HuH-7 (cell line): ENCODE measurements at places on chromosomes 16 and 17.

- DNase-seq, result peak; percentile 35
Observed at GRCh38 chr17:57406131-57406980, 150.0 kb downstream of the MSI2 start.

DNA sequence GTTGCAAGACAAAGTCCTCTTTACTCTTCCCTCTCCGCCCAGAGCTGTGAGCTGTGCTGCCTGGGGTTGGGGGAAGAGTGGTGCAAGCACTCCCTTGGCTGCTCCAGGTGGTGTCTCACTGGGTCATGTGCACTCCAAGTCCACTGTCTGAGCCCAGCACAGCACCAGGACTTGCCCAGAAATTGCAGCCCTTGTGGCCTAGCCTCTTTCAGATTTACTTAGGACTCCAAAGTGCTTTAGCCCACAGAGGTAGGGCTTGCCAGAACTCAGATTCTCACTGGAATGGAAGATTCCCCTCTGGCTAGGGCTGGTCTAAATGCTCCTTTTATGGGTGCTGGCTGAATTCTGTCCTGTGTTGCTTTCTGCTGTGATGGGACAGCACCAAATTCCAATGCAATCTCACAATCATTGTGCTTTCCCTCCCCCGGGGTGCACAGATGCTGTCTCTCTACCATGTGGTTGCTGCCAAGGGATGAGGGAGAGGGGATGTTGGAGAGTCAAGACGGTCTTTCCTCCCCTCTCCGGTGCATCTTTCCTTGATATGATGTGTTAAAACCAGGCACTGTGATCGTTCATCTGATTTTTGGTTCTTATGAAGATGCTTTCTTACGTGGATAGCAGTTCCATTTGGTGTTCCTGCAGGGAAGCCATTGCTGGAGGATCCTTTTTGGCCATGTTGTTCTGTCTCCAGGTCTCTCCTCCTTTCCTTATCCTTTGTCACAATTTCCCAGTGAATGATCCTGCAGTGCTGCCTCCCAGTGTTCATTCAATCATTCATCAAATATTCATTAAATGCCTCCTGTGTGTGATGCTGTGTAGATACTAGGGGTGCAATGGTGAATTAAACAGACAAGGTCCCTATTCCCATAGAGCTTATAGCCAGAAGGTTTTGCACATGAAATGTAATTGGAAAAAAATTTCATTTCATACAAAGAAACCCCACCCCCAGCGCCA, 216.3 kb downstream of the SPECC1 start:
- DNase-seq, result no peak

DNA sequence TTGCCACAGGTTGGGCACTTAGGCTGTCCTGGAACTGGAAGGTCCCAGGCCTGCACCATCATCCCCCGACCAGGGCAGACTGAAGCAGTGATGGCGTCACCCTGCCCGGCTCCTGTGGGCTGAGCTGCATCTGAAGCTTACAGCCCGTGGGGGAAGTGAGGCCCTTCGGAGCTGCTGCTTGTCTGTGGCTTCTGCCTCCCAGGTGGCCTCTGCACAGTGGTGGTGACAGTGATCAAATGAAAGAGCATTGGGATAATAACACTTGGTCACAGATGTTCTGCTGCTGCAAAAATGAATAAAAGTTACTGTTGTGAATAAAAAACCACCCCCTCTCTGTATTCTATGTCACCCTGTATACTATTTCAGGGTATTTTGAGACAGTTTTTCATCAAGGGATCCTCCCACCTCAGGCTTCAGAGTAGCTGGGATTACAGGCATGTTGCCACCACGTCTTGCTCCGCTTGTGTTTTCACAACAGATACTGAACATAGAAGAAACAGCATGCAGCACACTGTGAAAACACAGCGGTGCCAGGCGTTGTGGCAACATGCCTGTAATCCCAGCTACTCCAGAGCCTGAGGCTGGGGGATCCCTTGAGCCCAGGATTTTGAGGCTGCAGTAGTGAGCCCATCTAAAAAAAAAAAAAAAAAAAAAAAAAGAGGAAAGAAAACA, 165.0 kb downstream of the LGALS9B start:
- DNase-seq, result no peak

DNA sequence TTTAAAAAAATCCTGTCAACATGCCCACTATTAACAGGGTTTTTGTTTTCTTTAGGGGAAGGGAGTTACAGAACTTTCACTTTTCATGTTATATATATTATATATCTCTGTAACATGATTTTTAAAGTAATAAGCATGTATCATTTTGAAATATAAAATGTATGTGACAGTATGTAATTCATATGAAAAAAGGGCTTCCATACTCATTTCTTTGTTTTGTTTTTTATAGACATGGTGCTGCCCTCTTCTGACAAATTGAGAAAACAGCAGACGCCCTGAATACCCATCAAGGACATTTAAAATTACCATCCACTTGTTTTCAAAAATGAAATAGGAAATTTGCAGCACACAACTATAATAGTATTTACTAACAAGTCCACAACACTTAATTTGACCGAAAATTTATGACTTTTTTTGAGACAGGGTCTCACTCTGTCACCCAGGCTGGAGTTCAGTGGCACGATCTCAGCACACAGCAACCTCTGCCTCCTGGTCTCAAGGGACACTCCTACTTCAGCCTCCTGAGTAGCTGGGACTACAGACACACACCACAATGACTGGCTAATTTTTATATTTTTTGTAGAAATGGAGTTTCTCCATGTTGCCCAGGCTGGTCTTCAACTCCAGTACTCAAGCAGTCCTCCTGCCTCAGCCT, 30.4 kb downstream of the CFDP1 start:
- peak; percentile 31 for DNase-seq

- DNase-seq, result peak; percentile 66
Observed at GRCh38 chr17:954431-955164, 25.0 kb downstream of the NXN start.

DNA sequence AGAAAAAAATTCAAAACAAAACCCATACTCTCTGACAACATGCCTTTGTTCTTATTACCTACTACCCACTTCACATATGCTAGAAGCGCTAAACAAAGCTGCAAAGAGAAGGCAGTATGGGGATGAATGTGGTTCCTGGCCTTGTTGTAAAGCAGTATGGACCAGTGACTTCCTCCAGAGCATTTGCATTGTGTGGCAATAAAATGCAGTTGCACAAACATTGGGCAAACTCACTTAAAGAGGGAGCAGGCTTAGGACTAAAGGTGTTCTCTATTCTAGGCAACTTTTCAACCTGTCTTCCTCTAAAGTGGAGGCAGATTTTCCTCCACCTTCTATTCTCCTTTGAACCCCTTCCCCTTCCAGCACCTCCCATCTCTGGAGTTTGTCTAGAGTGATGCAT, 17.1 kb downstream of the TMIGD1 start:
- DNase-seq, result peak; percentile 45

- no peak for DNase-seq
Observed at GRCh38 chr17:50440172-50440837, 14.3 kb downstream of the ACSF2 start.

DNA sequence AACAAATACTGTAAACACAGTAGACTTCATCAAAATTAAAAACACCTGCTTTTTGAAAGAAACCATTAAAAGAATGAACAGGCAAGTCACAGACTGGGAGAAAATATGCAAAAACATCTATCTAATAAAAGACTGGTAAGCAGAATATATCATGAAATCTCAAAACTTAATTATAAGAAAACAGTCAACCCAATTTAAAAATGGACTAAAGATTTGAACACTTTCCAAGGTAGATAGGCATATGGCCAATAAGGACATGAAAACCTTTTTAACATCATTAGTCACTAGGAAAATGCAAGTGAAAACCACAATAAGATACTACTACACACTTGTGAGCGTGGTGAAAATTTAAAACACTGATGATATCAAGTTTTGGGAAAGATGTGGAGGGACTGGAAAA, 218.7 kb downstream of the CEP112 start:
- no peak for DNase-seq

- no peak for DNase-seq
Observed at GRCh38 chr17:42329025-42329976, 41.0 kb downstream of the STAT5A start.

DNA sequence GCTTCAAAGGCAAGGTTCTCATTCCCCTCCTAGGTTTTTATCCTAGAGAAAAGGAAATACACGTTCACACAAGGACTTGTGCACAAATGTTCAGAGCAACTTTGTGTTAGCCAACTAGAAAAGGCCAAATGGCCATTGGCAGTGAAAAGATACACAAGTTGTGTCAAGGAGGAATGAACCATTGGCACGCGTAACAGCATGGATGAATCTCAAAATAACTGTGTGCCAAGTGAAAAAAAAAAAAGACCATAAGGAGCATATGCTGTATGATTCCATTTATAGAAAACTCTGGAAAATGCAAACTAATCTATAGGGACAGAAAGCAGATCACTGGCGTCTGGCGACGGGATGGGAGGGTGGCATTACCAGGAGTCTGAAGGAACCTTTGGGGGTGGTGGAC, 333.8 kb downstream of the SNX29 start:
- no peak for DNase-seq

DNA sequence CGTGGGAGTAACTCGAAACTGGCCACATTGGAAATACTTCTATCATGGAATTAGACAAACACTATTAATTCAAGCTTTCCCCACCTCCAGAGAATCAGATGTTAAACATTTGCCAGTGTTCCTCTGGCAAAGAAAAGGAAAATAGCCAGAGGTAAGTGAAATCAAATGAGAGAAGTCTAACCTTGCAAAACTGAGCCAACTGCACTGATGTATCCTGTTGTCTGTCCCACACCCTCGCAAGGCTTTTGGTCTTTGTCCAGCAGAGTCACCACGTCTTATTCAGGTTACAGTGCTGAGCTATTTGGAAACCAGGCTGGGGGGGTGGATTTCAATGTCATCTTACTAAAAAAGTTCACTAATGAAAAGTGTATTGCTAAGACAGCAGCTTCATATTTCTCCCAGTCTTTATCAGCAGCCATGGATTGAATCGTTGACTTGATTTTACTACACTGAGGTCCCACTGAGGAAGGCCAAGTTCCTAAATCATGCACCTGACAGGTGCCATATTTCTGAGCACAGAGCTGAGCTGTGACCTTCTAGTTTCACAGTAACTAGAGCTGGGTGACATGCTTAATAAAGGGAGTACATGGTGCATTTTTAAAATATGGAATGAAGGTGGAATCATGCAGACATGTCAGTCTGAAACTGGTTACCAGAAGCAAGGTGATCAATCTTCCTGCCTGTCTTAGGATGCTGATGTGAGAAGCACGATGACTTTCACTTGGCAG, 85.2 kb upstream of the HSBP1 start:
- no peak for DNase-seq

GRCh38 chr16:64540434-64540833, 581.4 kb downstream of the CDH11 start:
- DNase-seq, result no peak

GRCh38 chr16:66926171-66926947, 1.0 kb upstream of the RRAD start:
- DNase-seq, result no peak

DNA sequence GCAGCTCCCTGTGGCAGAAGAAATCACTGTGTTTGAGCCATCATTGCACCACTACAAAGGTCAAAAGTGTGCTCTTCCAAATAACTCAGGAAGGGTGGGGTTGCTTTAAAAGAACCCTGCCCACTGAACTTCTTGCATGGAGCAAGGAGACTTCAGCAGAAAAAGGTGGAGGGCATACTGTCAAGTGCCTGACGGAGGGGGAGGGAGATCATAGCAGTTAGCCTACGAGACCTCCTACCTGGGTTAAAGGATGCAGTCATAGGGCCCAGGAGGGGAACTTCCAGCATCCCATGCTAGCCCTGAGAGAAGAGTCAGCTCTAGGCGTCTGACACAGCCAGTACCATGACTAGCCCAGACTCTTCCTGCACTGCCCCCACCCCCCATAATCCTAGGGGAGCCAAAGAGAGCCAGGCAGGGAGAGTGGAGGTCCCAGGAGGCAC, 45.3 kb upstream of the MSI2 start:
- DNase-seq, result no peak

- DNase-seq, result no peak
Observed at GRCh38 chr16:1108299-1109252, 12.5 kb upstream of the C1QTNF8 start.

- DNase-seq, result no peak
Observed at GRCh38 chr17:38322897-38323296, 20.9 kb downstream of the GPR179 start.

GRCh38 chr17:50582741-50583140, 22.2 kb downstream of the CACNA1G start:
- no peak for DNase-seq

GRCh38 chr16:88975511-88976061, 1.4 kb downstream of the CBFA2T3 start:
- DNase-seq, result no peak

DNA sequence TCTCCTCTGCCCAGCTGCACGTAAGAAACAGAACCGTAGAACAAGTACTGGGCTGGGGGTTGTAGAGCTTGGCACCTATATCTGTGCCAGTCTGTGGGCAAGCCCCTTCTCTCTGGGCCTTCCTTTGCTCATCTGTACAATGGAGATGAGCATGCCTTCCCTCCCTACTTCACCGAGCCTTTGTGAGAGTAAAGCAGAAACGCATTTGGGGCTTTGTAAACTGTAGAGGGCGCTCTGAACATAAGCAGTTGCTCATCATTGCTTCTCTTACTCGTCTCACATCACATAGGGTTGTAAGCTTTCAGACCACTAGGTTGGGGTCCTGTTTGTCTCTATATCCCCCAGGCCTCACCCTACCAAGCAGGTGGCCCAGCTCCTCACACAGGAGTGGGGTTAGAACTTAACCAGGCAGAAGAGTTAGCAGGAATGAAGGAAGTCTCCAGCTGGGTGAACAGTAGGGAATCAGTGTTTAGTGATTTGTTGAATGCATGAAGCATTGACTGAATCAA, 15.1 kb downstream of the SAMD14 start:
- peak; percentile 89 for DNase-seq

GRCh38 chr17:50487213-50488096, 8.8 kb downstream of the RSAD1 start:
- no peak for DNase-seq

DNA sequence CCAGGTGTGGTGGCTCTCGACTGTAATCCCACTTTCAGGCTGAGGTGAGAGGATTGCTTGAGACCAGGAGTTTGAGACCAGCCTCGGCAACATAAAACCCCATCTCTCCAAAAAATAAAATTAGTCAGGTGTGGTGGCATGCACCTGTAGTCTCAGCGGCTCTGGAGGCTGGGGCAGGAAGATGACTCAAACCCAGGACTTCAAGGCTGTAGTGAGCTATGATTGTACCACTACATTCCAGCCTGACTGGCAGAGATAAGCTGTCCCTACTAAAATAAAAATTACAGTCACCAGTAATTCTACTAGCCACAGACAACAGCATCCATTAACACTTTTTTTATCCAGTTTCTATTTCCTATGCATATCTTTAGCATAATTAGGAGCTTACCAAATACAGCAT, 176.3 kb downstream of the CPPED1 start:
- DNase-seq, result no peak

DNA sequence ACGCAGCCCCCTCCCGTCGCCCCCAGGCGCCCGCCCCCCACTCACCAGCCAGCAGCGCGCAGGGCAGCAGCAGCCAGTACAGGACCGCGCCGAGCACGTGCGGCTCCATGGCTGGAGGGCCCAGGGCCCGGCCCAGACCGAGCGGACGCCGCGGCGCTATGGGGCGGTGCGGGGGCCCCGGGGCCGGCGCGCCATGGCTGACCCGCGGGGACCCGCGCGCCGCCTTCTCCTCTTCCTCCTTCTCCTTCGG, 239 bp downstream of the PIEZO1 start:
- no peak for DNase-seq
